ENCODE measurements at places on chromosomes 1 and 21. TPM values are rescaled to one million over a fixed set of nuclear protein-coding genes. Genes with fewer than 3 reads are reported as not detected.
A peak's percentile ranks its signal among the peaks of the same experiment; 100 is the strongest.

- no peaks in the 10 kb centered on the region for H3K4me1 ChIP-seq
- peaks cover 17% of the 10 kb centered on the region for H3K27me3 ChIP-seq
- DNase-seq: no peak
- H3K36me3 ChIP-seq: no peaks in the 10 kb centered on the region
- no peak overlapping the region for H3K4me3 ChIP-seq
- no peak overlapping the region for H3K27ac ChIP-seq
These were observed 15.8 kb downstream of the CD2 start for GRCh38 chr1:116769994-116770393.

GRCh38 chr21:44766014-44766817 lies 35.4 kb downstream of the UBE2G2 start:
- H3K27me3 ChIP-seq: no peaks in the 10 kb centered on the region
- DNase-seq: peak; percentile 81
- H3K4me1 ChIP-seq: peaks cover 7% of the 10 kb centered on the region
- H3K36me3 ChIP-seq: peaks cover 25% of the 10 kb centered on the region
- no peak overlapping the region for H3K4me3 ChIP-seq

- H3K27ac ChIP-seq: no peak overlapping the region
- no peak overlapping the region for H3K4me3 ChIP-seq
- no peak for DNase-seq
- H3K4me1 ChIP-seq: no peaks in the 10 kb centered on the region
These were observed 16.0 kb downstream of the RRP1 start for GRCh38 chr21:43805275-43805800.

- peaks cover 70% of the 10 kb centered on the region for H3K4me1 ChIP-seq
- no peak overlapping the region for H3K4me3 ChIP-seq
- peak overlapping the region; percentile 19 for H3K27ac ChIP-seq
- H3K27me3 ChIP-seq: no peaks in the 10 kb centered on the region
These were observed 7.5 kb downstream of the CNN3 start for GRCh38 chr1:94919241-94920030.

DNA sequence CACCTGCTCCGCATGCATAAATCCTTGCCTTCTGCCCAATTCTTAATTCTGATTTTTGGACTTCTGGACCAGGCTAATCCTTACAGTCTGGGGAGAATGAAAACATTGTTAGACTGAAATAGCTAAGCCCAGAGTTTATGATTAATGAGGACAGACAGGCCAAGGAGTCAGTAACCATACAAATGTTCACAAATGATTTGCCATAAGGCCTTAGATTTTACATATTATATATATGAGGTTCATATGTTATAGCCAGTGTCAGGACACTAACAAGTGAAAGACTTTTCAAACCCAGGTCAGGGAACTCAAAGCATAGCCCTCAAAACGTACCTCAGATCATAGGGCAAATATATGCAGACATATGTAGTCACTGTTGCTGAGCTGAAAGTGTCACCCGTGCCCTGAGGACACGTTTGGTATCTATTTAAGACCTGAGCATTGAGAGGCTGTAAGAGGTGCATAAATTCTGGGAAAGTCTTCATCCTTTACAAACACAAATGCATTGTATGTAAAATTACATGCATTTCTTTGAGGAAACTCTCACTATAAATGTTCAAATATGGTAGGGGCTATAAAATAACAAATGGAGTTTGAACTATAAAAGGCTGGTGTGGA lies 45.3 kb upstream of the FBXO28 start:
- no peak for DNase-seq
- H3K36me3 ChIP-seq: no peaks in the 10 kb centered on the region
- H3K27ac ChIP-seq: no peak overlapping the region

- no peak overlapping the region for H3K4me3 ChIP-seq
- H3K4me1 ChIP-seq: no peaks in the 10 kb centered on the region
- no peaks in the 10 kb centered on the region for H3K27me3 ChIP-seq
- H3K27ac ChIP-seq: no peak overlapping the region
- H3K36me3 ChIP-seq: peaks cover 4% of the 10 kb centered on the region
These were observed 14.1 kb downstream of the SLC19A1 start for GRCh38 chr21:45528028-45528705.

DNA sequence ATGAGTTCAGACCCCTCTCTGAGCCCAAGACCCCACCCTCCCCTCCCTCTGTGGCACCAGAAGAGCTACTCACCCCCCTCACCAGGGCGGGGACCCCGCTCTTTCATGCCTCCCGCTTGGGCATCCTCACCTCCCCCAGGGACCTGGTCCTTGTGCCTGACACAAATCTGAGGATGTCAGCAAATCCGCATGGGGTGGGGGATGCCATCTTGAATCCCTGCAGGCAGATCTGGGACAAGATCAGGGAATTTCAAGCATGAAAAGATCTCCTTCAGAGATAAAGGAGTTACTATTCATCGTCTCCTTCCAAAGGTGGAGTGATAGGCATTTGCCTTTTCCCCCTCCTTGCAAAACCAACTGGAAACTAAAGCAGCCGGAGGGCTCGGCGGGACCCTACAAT lies 81.1 kb downstream of the DISP3 start:
- peaks cover 20% of the 10 kb centered on the region for H3K27me3 ChIP-seq
- H3K4me1 ChIP-seq: no peaks in the 10 kb centered on the region
- no peak overlapping the region for H3K27ac ChIP-seq

- H3K27me3 ChIP-seq: peaks cover 23% of the 10 kb centered on the region
- no peaks in the 10 kb centered on the region for H3K36me3 ChIP-seq
- no peak overlapping the region for H3K4me3 ChIP-seq
- no peaks in the 10 kb centered on the region for H3K4me1 ChIP-seq
- H3K27ac ChIP-seq: no peak overlapping the region
These were observed 29.4 kb downstream of the CYP2J2 start for GRCh38 chr1:59897165-59897564.

- peaks cover 2% of the 10 kb centered on the region for H3K36me3 ChIP-seq
- H3K27ac ChIP-seq: no peak overlapping the region
- H3K4me1 ChIP-seq: no peaks in the 10 kb centered on the region
- H3K27me3 ChIP-seq: no peaks in the 10 kb centered on the region
- no peak overlapping the region for H3K4me3 ChIP-seq
- DNase-seq: no peak
These were observed 43.7 kb downstream of the NIBAN1 start for GRCh38 chr1:184930645-184931044.

- DNase-seq: no peak
- no peaks in the 10 kb centered on the region for H3K27me3 ChIP-seq
- H3K36me3 ChIP-seq: no peaks in the 10 kb centered on the region
- peaks cover 40% of the 10 kb centered on the region for H3K4me1 ChIP-seq
These were observed 124.0 kb upstream of the SLC45A1 start for GRCh38 chr1:8193840-8194406.

- H3K36me3 ChIP-seq: no peaks in the 10 kb centered on the region
- no peaks in the 10 kb centered on the region for H3K4me1 ChIP-seq
- H3K27ac ChIP-seq: no peak overlapping the region
- no peak for DNase-seq
- peaks cover 24% of the 10 kb centered on the region for H3K27me3 ChIP-seq
These were observed 11.3 kb upstream of the FRRS1 start for GRCh38 chr1:99777752-99778151.

- no peak overlapping the region for H3K27ac ChIP-seq
- H3K4me1 ChIP-seq: no peaks in the 10 kb centered on the region
- peaks cover 19% of the 10 kb centered on the region for H3K27me3 ChIP-seq
- no peak overlapping the region for H3K4me3 ChIP-seq
These were observed 25.2 kb upstream of the UTS2 start for GRCh38 chr1:7878027-7878426.

EXTL1 gene
- total RNA-seq: 0.34 TPM

RAB25 gene
- not detected for total RNA-seq

FCRL1 gene
- not detected for total RNA-seq

TNFSF4 gene
- total RNA-seq: 0.57 TPM

SH3BGR gene
- 2.0 TPM for total RNA-seq

KHDRBS1 gene
- total RNA-seq: 131 TPM

PRMT2 gene
- 111 TPM for total RNA-seq

TIAM1 gene
- total RNA-seq: 16.7 TPM

CCT8 gene
- 130 TPM for total RNA-seq

KCNA2 gene
- total RNA-seq: 0.05 TPM

SH2D5 gene
- 0.46 TPM for total RNA-seq

FAM151A gene
- total RNA-seq: not detected

All from osteocyte (in vitro differentiated cells).